Natural killer cell (primary cell): ENCODE measurements at places on chromosomes 16 and 17. TPM values are rescaled to one million over a fixed set of nuclear protein-coding genes. Genes with fewer than 3 reads are reported as not detected.
A peak's percentile ranks its signal among the peaks of the same experiment; 100 is the strongest.

DNA sequence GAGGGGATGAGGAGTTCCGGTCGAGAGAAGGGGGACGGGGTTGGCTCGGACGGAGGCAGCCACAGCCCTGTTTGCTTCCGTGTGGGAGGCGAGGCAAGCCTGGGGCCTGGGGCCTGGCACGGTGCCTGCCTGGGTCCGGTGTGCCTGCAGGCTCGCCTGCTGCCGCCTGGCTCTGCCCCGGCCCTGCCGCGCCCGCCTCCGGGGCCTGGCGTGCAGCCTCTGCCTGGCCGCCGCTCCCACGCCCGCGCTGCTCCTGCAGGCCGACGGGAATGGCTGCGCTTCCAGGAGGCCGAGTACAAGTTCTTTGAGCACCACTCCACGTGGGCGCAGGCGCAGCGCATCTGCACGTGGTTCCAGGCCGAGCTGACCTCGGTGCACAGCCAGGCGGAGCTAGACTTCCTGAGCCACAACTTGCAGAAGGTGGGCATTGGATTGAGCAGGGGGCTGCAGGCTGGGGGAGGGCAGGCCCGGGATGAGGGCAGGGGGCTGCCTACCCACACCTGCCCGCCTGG is 53.1 kb downstream of the MRC2 start:
- no peak for DNase-seq

- no peak for DNase-seq
Observed at GRCh38 chr16:4987580-4988374, 29.6 kb downstream of the SEC14L5 start.

- no peak for DNase-seq
Observed at GRCh38 chr16:68627951-68628425, 17.1 kb upstream of the CDH3 start.

Gene TNS4
- total RNA-seq: 0.65 TPM

DNA sequence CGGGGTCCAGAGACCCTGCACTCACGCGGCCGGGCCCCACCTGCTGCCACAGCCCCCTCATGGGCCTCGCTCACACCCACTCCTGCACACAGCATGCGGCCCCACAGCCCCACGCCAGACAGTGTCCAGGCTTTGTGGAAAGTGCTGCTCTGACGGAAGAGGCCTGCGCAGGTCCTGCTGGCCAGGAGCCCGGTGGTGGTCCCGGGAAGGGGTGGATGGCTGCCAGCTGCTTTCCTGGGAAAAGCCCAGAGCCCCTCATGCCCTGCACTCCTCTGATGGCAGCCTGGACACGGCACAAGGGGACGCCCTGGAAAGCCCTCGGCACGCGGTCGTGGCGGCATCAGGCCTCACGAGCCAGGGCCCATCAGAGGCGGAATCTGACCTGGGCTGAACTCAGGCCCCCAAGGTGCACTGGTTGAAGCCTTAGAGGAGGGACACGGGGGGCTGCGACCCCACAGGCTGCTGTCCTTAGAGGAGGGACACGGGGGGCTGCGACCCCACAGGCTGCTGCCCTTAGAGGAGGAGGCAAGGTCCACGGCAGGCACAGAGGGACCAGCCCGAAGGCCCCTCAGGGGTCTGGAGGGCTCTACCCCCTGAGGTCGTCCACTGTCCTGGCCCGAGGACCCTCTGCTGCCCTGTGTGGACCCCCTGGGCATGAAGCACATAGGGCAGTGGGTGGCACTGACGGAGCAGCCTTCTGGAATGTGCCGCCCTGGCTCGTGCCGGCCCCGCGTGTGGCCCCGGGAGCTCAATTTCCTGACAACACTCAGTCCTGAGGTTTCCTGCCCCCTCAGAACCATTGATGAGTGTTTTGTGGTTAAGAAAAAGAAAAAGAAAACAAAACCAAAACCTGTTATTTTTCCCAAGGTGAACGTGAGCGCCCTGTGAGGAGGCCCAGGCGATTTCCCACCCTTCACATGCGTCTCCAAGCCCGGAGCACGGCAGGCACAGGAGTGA is 22.1 kb downstream of the SOX8 start:
- DNase-seq: peak; percentile 73

DNA sequence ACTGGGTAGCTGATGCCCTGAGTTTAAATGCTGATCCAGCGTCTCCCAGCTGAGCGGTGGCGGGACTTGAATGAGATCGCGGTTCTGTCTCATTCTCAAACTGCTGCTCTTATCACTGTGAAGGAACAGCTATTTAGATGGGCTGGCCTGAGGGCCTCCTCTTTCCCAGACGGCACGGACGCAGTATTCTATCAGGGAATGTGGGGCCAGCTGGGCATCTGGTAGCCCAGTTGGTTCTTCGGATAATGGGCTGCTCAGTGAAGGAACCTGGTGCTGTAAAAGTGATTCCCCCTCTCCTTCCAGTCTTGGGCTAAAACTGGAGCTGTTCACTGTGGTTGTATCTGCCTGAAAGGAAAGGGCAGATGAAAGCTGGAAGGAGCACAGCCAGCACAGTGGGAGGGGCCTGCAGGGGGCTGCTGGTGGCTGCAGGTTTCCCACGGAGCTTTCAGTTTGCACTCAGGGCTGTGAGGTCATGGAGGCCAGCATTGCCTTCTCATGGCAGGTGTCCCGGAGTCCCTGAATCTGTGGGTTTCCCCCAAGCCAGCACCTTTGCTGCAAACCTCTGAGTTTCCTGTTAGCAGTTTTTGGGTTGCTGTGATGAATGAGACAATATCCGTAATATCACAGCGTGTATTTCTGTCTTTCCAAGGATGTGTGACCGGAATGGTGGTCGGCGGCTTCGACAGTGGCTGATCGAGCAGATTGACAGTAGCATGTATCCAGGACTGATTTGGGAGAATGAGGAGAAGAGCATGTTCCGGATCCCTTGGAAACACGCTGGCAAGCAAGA is 3.6 kb downstream of the IRF8 start:
- DNase-seq: peak; percentile 87

- no peak for DNase-seq
Observed at GRCh38 chr16:57999366-57999970, 1.0 kb downstream of the ZNF319 start.

GRCh38 chr17:50476545-50477315 is 1.9 kb upstream of the RSAD1 start:
- no peak for DNase-seq

Gene UBFD1
- 51.4 TPM for total RNA-seq

- peak; percentile 61 for DNase-seq
Observed at GRCh38 chr17:43673516-43674323, 12.0 kb upstream of the MEOX1 start.

DNA sequence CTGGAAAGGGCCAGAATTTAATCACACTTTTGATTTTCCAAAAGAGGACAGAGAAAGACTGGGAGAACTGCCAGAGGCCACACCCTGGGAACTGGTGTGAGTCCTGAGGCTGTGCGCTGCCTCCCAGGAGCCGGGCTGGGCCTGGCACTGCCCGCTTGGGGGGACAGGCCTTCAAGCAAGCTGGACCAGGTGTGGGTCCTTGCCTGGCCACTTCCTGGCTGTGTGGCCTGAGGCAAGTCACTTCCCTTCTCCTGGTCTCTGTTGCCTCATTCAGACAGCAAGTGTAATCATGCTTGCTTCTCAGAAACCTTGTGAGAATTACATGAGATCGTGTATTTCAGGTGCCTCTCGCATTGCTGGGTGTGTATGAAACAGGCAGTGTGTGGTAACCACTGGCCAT is 143.0 kb downstream of the SNX29 start:
- DNase-seq: no peak

DNA sequence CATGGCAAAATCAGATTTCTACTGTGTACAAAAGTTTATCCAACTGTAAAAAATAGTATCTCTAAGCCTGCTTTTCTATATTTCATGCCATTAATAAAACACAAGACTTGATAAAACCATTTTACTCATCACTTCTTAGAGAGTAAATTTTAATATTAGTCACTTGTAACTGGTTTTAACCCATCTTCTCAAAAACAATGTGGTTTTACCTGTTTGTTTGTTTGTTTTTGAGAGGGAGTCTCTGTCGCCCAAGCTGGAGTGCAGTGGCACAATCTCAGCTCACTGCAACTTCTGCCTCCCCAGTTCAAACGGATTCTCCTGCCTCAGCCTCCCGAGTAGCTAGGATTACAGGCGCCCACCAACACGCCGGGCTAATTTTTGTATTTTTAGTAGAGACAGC is 32.1 kb downstream of the UBE2G1 start:
- DNase-seq: no peak

GRCh38 chr16:54589326-54589725 is 302.7 kb upstream of the IRX3 start:
- no peak for DNase-seq

DNA sequence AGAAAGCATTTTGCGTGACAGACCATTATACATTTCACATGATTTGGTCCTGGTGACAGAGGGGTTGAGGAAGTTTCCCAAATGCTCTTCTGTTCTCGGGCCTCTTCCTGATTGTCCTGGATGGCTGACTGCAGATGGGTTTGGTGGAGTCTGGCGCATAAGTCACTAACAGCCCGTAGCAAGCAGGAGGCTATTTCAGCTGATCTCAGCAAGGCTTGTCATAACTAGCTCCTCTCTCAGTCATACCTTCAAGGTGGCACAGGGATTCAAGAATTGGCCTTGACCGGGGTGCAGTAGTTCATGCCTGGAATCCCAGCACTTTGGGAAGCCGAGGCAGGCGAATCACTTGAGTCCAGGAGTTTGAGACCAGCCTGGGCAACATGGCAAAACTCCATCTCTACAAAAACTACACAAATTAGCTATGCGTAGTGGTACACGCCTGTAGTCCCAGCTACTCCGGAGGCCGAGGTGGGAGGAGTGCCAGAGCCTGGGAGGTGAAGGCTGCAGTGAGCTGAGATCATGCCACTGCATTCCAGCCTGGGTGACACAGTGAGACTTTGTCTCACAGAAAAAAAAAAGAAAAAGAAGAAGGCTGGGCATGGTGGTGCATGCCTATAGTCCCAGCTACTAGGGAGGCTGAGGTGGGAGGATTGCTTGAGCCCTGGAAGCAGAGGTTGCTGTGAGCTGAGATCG is 68.9 kb upstream of the HAS3 start:
- DNase-seq: no peak

GRCh38 chr17:78112518-78113471 is 15.8 kb downstream of the TMC6 start:
- DNase-seq: peak; percentile 83

DNA sequence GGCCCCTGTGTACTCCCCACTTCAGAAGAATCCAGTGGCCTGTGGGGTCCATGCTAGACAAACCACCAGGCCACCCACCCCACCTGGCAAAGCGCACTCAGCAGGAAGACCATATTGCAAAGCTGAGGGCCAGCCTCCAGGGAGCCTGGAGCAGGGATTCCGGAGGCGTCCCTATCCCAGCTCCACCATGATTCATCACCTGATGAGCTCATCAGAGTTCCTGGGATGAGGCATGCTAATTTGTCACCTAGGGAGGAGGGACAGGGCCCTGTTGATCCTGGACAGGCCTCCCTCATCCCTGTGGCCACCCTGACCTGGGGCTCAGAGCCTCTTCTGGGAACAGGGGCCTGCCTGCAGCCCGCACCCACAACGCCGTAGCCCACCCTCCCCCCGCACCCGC is 131.6 kb upstream of the PLCG2 start:
- no peak for DNase-seq

Gene HOXB4
- total RNA-seq: 5.7 TPM

Gene SLC35G6
- not detected for total RNA-seq

DNA sequence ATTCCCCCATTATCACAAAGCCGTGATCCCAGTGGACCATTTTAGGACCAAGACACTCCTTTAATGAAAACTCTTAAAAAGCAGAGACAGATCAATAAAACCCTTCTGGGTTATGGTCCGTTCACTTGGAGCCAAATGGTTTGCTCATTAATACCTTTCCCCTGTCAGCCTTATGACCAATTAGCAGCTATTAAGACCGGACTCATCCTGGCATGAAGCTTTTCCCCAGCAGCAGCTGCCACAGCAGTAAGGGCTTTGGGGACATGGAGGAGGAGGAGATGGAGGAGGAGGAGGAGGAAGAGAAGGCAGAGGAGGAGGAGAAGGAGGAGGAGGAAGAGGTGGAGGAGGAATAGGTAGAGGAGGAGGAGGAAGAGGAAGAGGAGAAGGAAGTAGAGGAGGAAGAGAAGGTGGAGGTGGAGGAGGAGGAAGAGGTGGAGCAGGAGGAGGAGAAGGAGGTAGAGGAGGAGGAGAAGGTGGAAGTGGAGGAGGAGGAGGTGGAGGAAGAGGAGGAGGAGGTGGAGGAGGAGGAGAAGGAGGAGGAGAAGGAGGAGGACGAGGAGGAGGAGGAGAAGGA is 50.1 kb upstream of the IRX3 start:
- no peak for DNase-seq

Gene TNP2
- total RNA-seq: not detected

DNA sequence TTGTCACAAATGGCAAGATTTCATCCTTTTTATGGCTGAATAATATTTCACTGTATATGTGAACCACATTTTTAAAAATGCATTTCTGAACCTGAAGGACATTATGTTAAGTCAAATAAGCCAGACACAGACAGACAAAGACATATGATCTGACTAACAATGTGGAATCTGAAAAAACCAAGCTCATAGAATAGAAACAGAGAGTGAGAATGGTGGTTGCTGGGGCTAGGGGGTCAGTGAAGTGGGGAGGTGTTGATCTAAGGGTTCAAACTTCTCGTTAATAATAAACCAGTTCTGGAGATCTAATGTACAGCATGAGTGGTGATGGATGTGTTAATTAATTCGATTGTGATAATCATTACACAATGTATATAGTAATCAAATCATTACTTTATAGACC is 475.1 kb downstream of the WWOX start:
- DNase-seq: no peak

GRCh38 chr16:51113236-51114125 is 37.6 kb downstream of the SALL1 start:
- no peak for DNase-seq

Gene ANKRD40CL
- not detected for total RNA-seq

Gene CHST4
- total RNA-seq: not detected

DNA sequence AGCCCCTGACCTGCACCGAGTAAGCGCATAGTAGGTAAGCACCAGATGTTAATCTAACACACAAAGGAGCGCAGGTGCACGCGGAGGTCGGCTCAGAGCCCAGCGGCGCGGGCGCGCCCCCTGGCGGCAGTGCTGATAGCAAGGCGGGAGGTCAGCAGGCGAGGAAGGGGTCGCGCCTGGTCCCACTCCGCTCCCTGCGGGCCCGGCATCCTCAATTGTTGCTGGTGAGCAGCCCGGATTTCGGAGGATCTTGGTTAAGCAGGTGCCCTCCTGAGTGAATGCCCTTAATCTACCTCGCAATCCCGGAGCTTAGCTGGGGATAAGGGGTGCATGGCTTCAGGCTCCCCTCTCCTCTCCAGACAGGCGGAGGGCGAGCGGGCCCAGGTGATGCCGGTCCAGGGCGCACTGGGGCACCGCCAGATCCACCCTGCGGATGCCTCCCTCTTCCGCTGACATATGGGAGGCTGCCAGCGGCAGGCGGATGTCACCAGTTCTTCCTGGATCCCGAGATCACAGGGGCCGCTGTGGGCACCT is 4.0 kb upstream of the WNT3 start:
- no peak for DNase-seq

DNA sequence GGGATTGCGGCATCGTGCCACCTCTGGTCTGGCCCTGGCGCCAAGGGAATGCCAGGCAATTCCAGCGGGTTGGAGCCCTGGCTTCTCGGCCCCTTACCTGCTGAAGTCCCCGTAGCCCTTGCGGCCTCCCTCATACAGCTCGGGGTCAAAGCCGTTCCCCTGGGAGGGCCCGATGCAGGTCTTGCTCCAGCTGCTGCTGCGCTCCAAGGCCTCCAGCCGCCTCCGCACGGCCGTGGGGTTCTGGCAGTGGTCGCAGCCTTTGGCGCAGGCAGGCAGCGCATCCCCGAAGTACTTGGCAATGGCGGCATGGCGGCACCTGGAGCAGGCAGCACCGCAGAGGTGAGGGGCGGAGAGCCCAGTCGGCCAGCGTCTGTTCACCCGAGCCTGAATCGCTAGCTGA is 1.9 kb upstream of the SMIM5 start:
- DNase-seq: no peak
